ENCODE measurements at places on chromosomes 11 and 22. TPM values are rescaled to one million over a fixed set of nuclear protein-coding genes. Genes with fewer than 3 reads are reported as not detected.

Gene PNPLA5
- total RNA-seq = not detected

Gene SYT8
- total RNA-seq = 8.5 TPM

Gene SYT13
- not detected for total RNA-seq

Gene MRGPRE
- total RNA-seq = not detected

Gene TSSK2
- total RNA-seq = not detected

Gene HEPHL1
- 0.79 TPM for total RNA-seq

Gene FAM83F
- total RNA-seq = 23.5 TPM

Gene CSNK2A3
- total RNA-seq = 0.33 TPM

Gene PIWIL4
- total RNA-seq = 0.35 TPM

Gene TMPRSS13
- 22.9 TPM for total RNA-seq

Gene MS4A6A
- not detected for total RNA-seq

Gene TRIM6
- 4.7 TPM for total RNA-seq

Gene OR8B12
- not detected for total RNA-seq

Gene CHRDL2
- total RNA-seq = not detected

Gene DDI1
- not detected for total RNA-seq

Measured in airway epithelial cell (primary cell).